ENCODE measurements at places on chromosomes 3 and 15.

DNA sequence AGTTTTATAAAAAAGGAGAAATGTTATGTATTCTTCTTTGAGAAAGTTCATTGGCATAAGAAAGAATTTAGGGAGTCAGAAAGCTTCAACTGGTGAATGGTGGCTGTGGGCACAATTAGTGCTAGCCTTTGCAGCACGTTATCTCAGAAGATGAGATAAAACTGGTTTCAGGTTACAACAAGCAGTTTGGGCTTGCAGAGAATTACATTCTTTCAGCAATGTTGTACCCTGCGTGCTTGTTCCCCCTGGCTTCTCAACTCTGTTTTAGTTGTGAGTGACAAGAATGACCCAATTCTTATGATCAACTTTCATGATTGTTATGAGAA lies 31.6 kb upstream of the ACP3 start:
- no peak for DNase-seq

DNA sequence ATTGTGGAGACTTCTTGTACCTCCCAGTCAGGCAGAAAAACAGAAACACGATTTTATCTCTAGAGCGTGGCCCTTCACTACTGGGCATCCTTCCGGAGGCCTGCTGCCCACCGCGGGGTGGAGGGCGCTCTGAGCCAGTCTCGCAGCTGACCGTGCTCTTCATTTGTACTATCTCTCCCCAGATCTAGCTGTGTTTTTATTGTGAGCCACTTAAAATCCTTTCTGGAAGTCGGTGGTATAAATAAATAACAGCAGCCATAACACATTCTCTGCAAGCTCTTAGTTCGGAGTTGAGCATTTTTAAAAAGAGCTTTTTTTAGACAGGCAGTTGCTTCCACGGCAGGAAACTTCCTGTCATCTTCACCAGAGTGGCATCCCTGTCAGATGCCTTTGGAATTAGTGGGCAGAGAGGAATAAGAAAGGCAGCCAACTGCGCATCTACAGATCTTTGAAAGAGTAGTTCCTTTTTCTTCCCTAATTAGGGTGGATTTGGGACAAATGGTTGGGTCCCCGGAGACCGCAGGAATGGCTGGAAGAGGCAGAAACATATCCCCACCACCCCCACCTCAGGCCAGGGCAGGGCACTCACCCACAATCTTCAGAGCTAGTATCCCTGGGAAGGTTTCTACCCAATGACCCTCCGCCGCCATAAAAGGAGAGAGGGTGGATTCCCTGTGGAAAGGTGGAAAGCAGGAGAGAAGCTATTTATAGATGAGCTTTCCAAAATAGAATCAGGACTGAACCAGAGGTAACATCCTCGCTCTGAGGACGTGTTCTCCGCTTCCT lies 91.1 kb downstream of the TOP2B start:
- DNase-seq = no peak

- DNase-seq = no peak
Observed at GRCh38 chr3:123303976-123304560, 102.3 kb downstream of the SEC22A start.

DNA sequence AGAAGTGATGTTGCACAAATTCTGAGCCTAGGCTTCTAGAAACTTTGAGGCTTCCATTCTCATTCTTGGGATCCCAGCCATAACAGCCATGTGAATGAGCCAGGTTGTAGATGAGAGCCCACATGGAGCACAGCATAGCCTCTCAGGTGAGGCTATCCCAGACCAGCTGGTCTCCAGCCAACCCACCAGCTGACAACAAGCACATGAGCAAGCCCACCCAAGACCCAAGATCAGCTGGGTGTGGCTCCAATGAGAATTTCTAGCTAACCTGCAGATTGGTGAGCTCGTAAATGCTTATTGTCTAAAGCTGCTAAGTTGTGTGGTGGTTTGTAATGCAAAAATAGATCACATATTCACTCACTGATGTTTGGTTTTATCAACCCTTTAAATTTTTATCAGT lies 14.4 kb downstream of the KY start:
- DNase-seq = no peak

- DNase-seq = no peak
Observed at GRCh38 chr3:148307443-148307843, 390.3 kb upstream of the AGTR1 start.

DNA sequence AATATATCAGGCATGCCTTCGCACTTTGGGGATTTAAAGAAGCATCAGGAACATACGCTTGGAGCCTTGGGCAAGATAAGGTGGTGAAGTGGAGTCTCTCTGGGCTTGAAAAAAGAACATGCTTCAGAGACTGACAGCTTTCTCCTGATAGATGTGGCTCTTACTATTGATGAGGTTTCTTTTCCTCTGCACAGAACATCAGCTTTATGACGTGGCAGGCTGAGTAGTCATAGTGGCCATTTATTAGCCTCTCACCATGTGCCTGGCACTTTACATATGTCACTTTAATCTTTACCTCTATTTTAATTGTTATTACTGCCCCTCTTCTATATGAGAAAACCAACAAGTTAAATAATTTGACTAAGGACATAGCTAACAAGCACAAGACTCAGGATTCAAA lies 19.0 kb upstream of the LRRC58 start:
- DNase-seq = no peak

GRCh38 chr3:141059816-141060215 lies 8.7 kb downstream of the SPSB4 start:
- DNase-seq = no peak

DNA sequence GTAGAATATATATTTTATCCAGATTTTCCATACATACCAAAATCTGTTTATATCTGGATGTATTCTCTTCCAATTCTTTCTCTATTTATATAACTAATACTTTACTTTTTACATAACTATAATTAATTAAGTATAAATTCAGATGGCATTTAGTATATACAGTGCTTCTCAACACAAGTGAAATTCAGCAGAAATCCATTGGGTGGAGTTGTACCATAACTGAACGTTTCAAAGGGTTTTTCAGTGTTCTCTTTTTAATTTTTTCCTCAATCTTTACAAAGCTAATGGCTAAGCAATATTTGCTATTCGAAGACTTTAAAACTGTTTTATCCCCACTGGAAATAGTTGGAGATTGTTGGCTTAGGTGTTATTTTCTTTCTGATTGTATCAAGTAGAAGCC lies 13.9 kb upstream of the ZBBX start:
- no peak for DNase-seq

- DNase-seq = no peak
Observed at GRCh38 chr3:197249542-197249941, 48.9 kb downstream of the DLG1 start.

- DNase-seq = no peak
Observed at GRCh38 chr15:35603301-35603700, 57.3 kb upstream of the DPH6 start.

DNA sequence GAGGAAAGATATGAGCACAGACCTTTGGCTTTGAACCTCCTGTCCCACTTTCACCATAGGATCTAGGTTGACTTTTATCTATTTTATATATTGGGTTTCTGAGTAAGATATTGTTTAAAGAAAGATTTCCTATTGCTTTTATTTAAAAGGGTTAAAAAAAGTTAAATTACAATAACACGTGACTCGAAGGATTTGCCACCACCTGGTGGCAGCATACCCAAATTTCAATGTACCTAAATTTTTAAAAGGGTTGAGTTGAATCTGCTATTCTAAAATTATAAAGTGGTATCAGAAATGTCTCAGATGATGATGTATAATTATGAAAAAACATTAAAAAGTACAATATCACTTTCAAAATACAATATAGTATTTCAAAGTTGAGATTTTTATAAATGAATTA lies 368.4 kb downstream of the MECOM start:
- DNase-seq = no peak

DNA sequence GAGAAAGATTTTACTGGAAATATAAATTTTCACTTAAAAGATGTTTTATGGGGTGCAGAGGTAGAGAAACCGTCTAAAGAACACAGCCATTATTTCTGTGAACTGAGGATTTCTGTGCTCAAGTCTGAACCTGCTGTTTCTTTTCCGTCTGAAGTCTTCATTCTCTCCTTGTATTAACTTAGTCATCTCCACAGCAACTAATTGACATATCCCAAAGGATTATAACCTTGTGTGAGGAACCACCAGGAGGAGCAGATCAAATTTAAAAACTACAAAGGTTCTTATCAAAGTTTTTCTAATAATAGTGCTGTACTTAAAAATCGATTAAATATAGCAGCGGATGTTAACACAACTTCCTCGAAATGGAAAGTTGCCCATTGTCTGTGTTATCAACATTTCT lies 31.1 kb upstream of the ICE2 start:
- DNase-seq = no peak

GRCh38 chr15:86751116-86751515 lies 671.4 kb downstream of the AGBL1 start:
- DNase-seq = no peak

DNA sequence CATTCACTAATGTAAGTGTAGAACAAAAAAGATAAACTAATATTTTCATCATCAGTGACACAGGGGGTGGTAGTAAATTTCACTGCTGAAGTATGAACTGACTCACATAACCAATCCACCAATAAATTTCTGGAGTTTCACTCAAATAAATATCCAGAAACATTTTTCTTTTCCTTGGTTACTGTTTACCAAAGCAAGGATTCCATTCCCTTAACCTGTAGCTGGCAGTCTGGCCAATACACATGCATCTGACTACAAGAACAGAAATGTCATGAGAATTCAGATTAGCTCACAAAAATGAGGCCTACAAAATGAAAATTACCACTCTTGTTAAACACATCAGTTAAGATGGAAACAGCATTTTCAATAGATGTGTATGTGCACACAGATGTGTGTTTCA lies 80.3 kb downstream of the STAG1 start:
- DNase-seq = no peak

GRCh38 chr15:23642413-23643044 lies 5.1 kb downstream of the MAGEL2 start:
- DNase-seq = no peak

DNA sequence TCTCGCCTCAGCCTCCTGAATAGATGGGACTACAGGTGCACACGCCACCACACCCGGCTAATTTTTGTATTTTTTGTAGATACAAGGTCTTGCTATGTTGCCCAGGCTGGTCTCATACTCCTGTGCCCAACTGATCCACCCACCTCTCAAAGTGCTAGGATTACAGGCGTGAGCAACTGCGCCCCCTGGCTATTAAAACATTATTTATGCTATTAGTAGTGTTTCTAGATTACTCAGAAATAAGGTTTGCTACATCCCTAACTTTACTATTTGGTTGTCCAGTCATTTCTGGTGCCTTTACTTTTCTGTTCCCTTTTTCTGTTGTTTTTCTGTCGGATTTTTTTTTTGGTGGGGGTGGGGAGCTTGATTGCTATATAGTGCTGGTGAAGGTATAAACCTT lies 393.6 kb upstream of the TPM1 start:
- no peak for DNase-seq

DNA sequence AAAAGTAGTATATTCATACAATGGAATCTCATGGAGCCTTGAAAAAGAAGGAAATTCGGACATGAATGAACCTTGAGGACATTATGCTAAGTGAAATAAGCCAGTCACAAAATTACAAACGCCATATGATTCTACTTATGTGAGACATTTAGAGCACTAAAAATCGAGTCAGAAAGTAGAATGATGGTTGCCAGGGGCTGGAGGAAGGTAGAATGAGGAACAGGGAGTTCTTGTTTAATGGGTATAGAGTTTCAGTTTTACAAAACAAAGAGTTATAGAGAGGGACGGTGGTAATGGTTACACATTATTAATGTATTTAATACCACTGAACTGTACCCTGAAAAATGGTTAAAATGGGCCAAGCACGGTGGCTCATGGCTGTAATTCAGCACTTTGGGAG lies 19.5 kb downstream of the UBXN7 start:
- no peak for DNase-seq

- DNase-seq = no peak
Observed at GRCh38 chr15:61186905-61187741, 42.0 kb downstream of the RORA start.

DNA sequence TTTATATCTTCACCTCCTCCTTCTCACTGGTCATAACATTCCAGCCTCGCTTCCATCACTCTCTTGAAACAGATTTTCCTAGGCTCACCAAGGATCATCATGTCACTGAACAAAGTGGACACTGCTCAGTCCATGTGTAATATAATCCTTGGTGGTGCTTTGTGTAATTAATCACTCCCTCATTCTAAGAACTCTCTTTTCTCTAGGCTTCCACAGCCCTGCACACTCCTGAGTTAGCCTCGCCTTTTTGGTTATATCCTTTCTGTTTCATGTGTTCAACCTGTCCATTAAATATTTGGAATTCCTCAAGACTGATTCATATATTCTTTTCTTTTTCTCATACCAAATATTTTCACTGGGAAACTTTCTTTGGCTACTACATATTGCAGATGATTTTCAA lies 440.8 kb downstream of the PYDC2 start:
- DNase-seq = no peak

GRCh38 chr3:25046911-25047771 lies 380.9 kb upstream of the RARB start:
- DNase-seq = no peak

- DNase-seq = no peak
Observed at GRCh38 chr15:87528873-87529272, 727.7 kb downstream of the NTRK3 start.

DNA sequence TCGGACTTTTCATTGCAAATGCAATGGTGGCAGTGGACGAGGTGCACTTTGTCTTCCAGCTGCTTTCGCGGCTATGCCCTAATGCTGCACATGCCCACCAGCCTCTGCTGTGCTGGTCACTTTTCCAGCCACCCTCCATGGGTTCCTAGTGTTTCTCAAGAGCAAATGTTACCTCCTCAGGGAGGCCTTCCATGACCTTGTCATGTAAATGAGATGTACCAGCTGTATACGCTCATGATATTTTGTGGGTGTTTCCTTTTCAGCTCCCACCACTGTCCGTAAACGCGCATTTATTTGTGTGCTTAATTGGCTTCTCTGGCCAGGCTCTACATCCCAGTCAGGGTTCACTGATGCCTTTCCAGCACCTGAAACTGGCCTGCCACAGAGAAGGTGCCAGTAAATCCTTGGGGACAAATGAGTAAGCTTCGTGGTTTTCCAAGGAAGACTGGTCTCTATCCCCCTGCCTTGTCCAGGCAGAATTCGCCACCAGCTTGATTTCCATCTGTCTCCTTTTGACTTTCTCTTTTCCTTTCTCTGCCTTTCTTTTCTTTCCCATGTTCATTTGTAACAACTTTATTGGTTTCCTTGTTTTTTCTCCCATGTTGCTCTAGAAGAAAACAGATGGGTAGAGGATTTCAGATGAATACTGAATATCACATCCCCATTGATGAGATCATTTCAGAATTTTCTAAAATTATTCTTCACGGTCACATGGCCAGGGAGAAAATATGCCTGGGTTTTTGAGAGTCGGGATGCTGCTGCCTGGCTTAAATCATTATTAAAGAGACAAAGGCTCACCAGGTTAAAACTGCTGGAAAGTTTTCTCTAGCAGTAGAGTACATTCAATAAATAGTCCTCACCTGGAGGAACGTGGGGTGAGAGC lies 82.5 kb downstream of the CHST2 start:
- no peak for DNase-seq

- no peak for DNase-seq
Observed at GRCh38 chr3:125395091-125395490, 20.0 kb upstream of the ZNF148 start.

- no peak for DNase-seq
Observed at GRCh38 chr3:99839613-99840012, 22.0 kb downstream of the CMSS1 start.

- DNase-seq = no peak
Observed at GRCh38 chr3:151795276-151795675, 18.6 kb upstream of the AADAC start.

- no peak for DNase-seq
Observed at GRCh38 chr3:171979081-171979480, 60.3 kb upstream of the FNDC3B start.

Measured in stimulated activated CD8-positive, alpha-beta memory T cell treated with anti-CD3 and anti-CD28 coated beads, Interleukin-12 subunit alpha, Interleukin-12 subunit beta, amount 100 ng/mL, for 1 hour (primary cell).